NCI-H187 (cell line): ENCODE measurements at places on chromosomes 3 and 15.

DNA sequence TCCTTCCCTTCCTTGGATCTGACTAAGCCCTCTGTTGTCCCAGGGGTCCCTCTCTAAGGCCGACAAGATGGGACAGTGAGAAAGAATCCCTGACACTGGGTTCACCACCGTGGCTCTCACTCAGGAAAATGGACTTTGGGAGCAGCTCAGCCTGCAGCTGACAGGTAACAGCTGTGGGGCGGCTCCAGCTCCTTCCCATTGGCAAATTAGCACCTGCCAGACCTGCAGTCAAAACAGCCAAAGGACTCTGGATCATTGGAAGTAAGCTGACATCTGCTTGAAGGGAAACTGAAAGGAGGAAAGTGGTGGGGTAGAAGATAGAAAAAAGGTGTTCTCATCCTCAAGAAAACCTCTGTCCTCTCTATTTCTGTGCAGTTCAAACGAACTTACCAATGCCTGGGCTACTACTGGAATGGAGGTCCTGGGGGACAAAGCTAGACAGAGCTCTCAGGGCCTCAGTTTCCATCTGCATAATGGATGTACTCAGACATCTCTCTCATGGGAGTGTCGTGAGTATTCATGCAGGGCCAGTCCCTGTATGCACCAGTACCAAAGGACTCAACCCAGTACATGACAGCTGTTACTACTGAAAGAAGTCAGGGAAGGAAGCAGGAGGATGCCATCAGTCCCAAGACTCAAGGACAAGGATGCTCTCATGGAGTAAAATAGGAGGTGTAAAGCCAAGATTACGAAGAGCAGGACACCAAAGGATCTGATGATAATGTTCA is 53.6 kb upstream of the DCLK3 start:
- no peak for DNase-seq

DNA sequence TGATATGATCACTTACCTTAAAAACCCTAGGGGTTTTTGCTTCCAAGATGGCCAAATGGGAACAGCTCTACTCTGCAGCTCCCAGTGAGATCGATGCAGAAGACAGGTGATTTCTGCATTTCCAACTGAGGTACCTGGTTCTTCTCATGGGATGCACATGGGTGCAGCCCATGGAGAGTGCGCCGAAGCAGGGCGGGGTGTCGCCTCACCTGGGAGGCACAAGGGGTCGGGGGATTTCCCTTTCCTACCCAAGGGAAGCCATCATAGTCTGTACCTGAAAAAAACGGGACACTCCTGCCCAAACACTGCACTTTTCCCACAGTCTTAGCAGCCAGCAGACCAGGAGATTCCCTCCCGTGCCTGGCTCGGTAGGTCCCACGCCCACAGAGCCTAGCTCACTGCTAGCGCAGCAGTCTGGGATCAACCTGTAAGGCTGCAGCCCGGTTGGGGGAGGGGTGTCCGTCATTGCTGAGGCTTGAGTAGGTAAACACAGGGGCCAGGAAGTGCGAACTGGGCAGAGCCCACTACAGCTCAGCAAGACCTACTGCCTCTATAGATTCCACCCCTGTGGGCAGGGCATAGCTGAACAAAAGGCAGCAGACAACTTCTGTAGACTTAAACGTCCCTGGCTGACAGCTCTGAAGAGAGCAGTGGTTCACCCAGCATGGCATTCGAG is 78.6 kb downstream of the CTNNB1 start:
- no peak for DNase-seq

- no peak for DNase-seq
These were observed 25.2 kb downstream of the GOLGA6D start for GRCh38 chr15:75307778-75308390.

DNA sequence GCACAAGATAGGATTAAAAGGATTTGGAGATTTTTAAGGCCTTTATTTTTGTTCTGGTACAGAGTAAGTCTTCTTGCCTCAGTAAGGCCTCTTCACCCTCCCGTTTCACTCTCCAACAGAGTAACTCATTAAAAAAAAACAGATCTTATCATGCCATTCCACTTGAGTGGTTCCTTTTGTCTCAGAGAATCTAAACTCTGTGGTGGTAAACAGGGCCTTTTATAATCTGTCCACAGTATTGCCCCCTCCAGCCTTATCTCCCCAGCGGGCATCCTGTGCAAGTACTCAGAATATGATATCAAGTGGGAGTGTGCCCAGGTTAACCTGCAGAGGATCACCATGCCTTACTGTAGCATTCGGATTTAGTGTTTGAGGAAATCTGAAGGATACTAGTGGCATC is 20.3 kb upstream of the ATOSA start:
- no peak for DNase-seq

GRCh38 chr15:59155431-59155830 is 50.5 kb downstream of the CCNB2 start:
- no peak for DNase-seq

DNA sequence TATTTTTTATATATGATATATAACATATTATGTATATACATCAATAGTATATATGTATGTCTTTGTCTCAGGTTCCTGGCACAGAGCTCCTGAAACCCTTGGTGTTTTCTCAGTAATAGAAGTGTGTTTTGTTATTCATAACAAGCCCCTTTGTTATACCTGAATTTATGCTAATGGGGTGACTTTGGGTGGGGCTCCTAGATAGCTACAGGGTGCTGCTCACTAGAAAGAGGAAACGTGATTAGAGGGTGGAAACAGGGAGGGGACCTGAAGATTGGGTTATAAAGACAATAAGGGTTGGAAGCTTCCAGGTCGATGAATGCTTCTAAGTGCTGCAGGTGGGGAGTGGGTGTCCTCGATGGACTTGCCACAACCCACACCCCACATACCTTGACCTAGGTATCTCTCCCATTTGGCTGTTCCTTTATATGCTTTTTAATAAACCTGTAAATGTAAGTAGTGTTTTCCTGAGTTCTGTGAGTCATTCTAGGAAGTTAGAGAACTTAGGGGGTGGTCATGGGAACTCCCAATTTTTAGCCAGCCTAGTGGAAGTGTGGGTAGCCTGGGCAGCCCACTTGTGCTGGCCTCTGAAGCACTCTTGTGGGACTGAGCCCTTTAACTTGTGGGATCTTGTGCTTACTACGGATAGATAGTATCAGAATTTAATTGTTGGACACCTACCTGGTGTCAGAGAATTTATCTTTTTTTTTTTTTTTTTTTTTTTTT is 36.9 kb upstream of the C15orf39 start:
- DNase-seq = no peak

GRCh38 chr3:74443102-74443501 is 171.4 kb downstream of the CNTN3 start:
- DNase-seq = no peak

DNA sequence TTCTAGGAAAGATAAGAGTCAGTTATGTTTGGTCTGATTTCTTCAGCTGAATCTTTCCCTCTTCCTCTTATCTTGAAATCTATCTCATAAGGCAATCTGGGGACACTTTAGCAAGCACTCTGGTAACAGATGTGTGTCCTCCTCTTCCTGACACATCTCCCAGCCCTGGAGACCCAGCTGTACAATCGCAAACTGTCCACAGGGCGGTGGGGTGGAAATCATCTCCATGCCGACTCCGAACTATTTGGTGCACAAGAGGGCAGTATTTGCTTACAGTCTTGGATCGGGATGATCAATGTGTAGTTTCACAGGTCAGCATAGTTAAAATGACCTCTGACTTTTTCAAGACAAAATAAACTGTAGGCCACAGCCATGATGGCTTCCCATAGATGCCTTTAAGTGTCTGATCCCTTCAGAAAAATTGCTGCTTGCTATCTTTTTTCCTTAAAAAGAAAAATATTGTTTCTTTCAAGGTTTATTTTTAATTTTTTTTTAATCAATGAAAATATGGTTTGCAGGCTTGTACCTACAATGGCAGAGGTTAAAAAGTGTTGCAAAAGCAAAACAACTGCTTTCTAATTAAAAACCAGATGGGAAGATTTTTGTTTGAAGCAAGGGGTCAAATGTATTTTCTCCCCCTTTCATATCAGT is 17.7 kb downstream of the EEFSEC start:
- DNase-seq = no peak

GRCh38 chr3:12131351-12132090 is 27.2 kb downstream of the TIMP4 start:
- no peak for DNase-seq

DNA sequence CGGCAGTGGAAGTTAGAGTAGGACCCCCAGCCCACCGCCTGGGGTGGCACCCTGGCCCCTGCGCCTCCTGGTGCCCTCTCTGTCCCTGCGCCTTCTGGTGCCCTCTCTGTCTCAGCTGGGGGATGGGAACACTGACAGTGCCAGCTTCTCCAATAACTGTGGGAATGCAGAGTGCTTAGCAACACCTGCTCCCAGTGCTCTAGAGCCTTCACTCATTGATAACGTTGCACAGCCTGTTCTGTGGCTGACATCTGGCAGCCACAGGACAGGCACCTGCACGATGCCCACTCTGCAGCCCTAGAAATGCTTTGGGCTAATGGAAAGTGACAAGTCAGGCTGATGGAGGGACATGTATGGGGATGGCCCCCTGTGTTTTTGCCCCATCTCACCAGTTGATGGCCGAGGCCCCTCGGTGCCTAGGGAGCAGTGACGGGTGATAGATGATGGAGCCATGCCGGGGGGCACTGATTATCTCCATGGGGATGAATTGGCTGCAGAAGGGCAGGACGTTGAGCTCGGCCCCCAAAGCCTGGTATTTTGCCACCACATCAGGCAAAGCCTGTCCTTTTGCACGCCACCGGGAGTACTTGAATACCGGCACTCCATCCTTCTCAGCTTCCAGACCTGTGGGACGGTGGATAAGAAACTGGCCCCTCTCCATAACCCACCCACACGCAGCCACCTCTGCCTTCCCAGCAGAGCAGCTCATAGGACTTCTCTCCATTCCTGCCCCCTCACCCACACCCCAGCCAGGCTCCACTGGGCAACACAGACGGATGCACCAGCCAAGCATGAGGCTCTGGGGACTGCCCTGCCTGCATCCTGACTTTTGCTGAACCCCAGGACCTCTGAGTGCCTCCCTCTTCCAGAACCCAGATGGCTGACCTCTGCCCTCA is 22.1 kb downstream of the ALDH1L1 start:
- DNase-seq = no peak

DNA sequence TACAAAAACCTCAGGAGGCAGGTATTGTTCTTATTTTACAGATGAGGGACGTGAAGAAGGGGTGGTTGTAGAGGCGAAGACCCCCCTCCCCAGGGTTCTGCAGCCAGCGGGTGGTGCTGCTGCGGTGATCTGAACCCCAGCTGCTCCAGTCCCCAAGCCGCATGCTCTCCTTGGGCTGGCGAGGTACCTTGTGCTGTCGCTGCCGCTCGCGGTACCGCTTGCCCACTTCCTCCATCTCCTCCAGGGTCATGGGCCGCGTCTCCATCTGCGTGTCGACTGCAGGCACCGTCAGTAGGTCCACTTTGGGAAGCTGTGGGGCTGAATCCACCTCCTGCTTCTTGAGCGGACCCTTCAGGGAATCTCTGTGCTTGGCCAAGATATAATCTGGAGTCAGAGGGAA is 17.5 kb downstream of the EFCAB12 start:
- no peak for DNase-seq

- no peak for DNase-seq
These were observed 46.7 kb downstream of the EMC4 start for GRCh38 chr15:34271493-34271892.

- no peak for DNase-seq
These were observed 22.6 kb downstream of the XYLB start for GRCh38 chr3:38369186-38369585.

- no peak for DNase-seq
These were observed 11.8 kb downstream of the ATXN7 start for GRCh38 chr3:63875510-63875909.

DNA sequence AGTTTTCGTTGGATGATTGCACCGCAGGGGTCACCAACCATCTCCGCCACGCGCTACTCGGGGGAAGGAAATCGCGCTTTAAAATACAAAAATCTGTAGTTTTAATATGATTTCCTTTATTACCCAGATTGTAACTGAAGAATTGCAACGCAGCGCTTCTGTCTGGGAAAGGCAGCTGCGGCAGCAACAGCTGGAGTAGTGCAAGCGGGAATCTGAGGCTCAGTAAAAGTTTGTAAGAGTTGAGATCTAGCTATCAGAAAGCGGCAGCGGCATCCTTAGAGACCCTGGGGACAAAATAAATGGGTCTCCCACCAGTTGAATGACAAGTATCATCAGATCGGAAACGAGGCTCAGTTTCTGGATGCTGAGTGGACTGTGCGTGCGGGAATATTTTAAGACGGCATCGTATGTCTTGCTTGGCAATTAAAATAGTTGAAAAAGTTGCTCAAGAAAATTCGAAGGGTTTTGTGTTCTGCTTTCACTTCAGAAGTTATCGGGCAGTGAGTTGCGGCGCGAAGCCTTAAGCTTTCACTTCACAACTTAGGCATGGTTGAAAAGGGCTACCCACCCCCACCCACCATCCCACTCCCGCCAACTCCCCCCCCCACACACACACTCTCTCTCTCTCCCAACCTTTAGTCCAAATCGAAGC is 2.7 kb downstream of the MECOM start:
- no peak for DNase-seq

DNA sequence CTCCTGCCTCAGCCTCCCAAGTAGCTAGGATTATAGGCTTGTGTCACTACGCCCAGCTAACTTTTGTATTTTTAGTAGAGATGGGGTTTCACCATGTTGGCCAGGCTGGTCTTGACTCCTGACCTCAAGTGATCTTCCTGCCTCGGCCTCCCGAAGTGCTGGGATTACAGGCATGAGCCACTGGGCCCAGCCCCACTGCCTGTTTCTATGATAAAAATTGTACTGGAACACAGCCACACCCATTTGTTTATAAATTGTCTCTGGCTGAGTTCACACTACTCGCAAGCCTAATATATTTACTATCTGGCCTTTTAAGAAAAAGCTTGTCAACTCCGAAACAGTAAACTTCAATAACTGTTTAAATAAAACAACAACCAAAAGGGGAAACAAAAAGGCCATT is 309.4 kb upstream of the WNT5A start:
- no peak for DNase-seq

DNA sequence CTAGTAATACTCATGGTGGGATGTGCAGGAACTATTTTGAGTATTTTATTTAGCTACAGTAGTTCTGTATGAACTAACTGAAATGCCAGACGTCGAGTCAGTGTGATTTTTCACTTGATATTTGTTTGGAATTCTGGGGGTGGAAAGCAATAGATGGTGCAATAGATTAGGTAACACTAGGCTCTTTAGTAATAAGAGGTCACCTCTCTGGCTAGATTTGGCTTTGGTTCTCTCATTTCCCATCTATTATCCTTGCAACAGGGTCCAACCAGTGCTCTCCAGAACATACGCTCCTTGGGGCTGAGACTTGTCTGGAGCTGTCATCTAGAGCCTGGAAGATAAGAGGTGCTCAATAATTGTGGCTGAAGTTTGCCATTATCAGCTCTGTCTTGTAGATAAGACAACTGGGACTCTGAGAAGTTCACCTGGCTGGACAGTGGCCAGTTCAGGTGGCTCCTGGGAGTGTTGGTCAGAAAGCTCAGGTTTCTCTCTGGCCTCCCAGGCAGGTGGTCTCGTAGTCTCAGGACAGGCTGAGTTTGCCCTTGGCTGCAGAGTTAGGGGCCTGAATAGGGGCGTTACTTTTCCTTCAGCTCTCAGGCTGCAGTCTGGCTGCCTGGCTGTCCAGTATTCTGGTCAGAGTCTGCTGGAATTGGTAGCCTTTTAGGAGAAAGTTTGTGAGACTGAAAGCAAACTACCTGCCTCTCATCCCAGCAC is 277.5 kb upstream of the RGMA start:
- DNase-seq = no peak
